ENCODE measurements at places on chromosomes 12 and 14.

- no peak for DNase-seq
Measured at GRCh38 chr12:89477633-89478279, 46.8 kb downstream of the GALNT4 start.

GRCh38 chr14:31921721-31922120 lies 155.4 kb upstream of the ARHGAP5 start:
- no peak for DNase-seq

- no peak for DNase-seq
Measured at GRCh38 chr12:67077617-67078016, 191.5 kb upstream of the CAND1 start.

DNA sequence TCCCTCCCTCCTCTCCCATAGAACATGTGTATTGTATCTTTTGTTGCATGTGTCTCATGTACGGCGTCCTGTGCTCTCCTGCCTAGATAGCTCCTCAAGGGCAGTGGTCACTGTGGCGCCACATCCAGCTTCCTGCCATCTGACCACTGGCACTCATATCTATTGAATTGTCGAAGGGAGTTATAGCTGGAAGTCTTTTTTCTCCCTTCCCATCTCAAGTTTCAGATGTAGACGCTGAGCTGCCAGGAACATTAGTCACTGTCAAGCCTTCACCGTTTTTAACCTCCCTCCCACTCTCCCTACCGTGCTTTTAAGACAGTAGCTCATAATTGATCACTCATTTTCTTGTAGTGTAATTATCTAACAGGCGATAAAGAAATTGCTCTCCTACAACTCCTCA lies 33.0 kb downstream of the MTHFD1 start:
- DNase-seq, result no peak

- no peak for DNase-seq
Measured at GRCh38 chr12:110277530-110278254, 3.4 kb upstream of the ATP2A2 start.

GRCh38 chr14:23103581-23103980 lies 1.2 kb downstream of the CIROP start:
- DNase-seq, result no peak

DNA sequence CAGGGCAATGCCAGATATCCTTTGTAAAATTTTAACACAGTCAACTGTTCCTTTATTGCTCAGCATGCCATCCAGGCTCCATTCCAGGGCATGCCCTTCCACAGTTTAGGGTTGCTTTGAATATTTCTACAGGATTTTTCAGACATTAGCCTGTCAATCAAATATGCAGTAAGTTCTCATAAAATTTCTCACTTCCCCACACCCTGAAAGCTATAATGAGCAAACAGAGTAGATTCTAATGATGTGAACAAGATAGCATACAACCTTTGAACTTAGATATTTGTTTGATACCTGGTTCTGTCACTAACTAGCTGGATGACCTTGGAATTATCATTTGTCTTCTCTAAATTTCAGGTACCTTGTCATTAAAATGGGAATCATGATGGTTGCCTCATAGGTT lies 251.2 kb downstream of the SYT1 start:
- no peak for DNase-seq

GRCh38 chr12:69239922-69240630 lies 707 bp downstream of the CPSF6 start:
- DNase-seq, result no peak

All from K562 (cell line).